ENCODE measurements at places on chromosomes 7 and 10.

GRCh38 chr10:116849248-116850057 is at the start of gene ENO4:
ENO4 (plus strand) TSS chr10:116849499; CDS start chr10:116849567, 68 bp downstream.
- peak; percentile 3 for DNase-seq

DNA sequence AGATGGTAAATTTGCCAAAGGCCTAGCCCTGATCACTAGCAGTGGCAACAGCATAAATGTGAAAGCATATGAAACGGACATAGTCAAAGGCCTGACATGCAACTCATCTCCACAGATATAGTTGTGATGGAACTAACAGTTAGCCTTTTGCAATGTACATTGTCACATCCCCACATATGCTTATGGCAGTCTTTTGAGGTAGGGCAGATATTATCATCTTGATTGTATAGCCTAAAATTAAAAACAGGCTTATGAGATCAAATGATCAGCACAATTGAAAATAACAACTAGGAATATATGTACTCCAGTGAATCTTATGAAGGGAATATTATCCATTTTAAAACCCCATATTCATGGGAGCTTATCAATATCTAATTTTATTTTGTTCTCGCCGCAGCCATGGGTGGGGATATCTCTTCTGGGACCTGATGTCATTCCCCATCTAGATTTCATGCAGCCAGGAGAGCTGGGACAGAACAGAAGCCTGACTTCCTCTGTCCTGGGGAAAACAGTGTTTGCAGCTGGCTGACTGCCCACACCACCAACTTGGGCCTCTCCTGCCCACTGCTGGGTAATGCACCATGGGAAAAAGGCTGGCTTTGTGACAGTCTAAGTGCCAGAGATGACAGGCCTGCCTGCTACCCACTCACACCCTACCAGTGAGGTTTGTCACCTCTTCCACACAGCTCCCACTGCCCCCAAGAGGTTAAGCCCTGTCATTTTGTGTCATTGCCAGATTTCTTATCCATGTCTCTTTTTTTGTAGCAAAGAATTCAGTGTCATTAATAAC is 180.2 kb upstream of the FZD1 start:
- no peak for DNase-seq

- no peak for DNase-seq
Measured at GRCh38 chr7:1197997-1198625, 34.6 kb upstream of the UNCX start.

DNA sequence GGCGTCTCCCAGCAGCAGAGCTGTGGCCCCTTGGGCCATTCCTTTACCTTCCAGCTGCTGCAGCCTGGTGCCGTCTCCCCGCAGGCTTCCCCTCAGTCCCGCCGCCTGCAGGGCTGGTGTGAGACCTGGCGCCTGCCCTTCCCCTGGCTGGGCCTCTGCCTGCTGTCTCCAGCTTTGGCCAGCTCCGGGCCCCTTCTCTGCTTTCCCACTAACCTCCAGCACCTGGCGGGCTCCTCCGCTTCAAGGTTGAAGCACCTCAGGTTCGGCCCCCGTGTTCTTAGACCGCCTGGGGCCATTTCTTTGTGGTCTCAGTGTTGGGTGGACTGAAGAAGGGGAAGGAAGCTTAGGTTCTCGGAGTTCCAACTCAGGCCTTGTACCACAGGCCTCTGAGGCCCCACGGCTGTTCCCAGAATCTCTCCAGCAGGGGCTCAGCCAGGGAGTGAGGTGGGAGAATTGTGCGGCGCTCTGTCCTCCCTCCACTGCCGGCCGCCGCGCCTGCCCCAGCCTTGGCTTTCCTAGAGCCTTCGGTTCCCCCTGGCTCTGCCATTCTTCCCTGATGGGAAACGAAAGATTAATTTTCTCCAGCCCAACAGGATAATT is 30.3 kb downstream of the GBX1 start:
- no peak for DNase-seq

DNA sequence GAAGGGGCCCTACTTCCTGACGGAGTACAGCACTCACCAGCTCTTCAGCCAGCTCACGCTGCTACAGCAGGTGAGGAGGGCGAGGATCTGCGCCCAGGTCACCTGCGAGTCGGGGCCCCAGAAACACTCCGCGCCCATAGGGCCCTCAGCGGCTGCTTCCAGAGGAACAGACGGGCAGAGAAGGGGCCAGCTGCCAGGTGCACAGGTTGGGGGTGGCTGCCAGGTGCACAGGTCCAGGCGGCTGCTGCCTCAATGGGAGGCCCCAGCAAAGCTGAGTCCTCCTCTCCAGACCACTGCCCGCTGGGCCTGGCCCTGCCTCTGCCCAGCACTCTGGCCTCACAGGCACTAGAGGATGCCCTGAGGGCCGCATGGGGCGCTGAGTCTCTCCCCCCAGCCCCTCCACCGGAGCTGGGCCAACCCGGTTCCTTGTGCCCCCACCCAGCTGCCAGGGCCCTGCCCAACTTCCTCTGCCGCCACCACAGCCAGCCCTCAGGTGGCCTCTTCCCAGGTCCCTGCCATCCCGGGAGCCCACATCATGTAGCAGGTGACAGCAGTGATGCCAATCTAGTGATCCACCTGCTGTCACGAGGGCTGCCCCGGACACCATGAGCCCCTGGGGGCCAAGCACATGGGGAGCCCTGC is 17.0 kb upstream of the UTF1 start:
- DNase-seq, result no peak

DNA sequence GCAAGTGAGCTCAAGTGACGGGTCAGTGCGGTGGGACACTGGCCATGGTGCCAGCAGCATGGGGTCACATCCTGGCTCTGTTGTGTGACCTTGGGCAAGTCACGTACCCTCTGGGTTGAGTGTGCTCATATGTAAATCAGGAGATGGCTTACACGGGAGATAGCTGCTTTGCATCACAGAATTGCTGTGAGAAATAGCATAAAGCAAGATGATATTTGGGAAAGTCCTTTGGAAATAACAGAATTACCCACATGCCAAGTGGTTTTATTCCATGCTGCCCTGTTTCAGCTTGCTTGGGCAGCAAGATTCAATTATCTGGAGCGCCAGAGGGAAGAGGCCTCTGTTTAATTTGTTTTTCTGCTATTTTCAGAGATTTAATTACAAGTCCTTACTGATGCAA is 48.9 kb downstream of the LYZL2 start:
- no peak for DNase-seq

- no peak for DNase-seq
Measured at GRCh38 chr7:111911166-111911961, 294.8 kb downstream of the DOCK4 start.

DNA sequence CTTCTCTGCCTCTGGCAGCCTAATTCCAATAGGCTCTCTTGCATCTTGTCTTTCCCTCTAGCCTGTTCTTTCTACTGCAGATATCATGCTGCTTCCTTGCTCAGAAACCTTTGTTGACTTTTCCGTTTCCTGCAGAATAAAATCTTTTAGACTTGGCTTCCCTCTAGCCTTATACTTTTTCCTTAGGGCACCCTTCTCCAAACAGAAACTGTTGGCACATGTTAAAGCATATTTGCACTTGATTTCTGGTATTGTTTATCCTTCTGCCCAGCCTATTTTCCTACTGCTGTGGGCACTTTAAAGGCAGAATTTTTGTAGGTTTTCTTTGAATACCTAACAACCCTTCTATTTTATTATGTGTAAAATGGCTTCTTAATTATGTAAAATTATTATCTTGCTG is 4.6 kb downstream of the GNAI1 start:
- no peak for DNase-seq

- no peak for DNase-seq
Measured at GRCh38 chr10:97321032-97321803, 2.1 kb downstream of the FRAT1 start.

Data from activated T-helper 9 cell treated with anti-CD3 and anti-CD28 coated beads, Interleukin-2, amount 50 U/mL, for 16 hours (primary cell).